ENCODE measurements at places on chromosomes 5 and 9.

DNA sequence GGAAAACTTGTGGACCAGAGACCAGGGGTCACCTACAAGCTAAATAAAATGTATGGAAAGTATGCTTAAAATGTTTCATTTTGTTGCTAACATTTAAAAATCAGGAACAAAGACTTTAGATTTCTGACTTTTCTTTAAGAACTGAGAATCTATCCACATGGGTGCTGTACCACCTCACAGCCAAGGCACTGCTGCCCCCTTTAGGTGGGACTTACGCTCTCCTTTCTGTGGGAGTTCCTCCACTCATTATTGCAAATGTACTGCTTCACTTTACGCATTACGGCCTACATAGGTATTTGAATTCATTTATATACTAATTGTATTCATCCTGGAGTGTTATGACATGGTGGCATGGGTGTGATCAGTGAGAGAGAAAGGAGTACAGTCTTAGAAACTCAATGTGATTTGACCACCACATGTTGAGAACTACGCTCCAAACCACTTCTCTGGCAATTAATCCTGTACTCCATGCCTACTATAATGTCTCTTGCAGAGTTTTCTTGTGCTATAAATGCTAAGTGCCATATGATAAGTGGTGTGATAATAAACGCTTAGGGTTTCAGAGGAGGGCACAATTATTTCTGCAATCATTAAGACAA is 24.7 kb upstream of the CETN3 start:
- peak; percentile 8 for DNase-seq

GRCh38 chr9:69323861-69324260 is 1.2 kb upstream of the ENTREP1 start:
- DNase-seq, result no peak

- DNase-seq, result no peak
Observed at GRCh38 chr5:55998966-55999365, 4.2 kb upstream of the IL6ST start.

DNA sequence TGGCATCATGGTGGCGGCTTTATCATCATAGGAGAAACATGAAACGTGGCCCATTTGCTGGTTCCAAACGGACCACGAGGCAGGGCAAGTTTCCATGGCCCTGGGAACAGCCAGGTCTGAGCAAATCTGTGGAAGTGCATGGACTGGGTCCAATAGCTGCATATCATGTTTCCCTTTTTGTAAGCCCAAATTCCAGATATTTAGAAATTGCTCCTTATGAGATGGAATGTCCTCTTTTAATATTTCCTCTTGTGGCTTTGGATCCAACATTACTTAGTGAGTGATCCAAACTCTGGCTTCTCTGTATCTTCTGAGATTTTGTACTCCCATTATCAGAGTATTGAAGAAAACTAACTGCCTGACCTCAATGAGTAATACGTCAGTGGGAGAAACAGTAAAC is 79.8 kb upstream of the FBXL7 start:
- no peak for DNase-seq

DNA sequence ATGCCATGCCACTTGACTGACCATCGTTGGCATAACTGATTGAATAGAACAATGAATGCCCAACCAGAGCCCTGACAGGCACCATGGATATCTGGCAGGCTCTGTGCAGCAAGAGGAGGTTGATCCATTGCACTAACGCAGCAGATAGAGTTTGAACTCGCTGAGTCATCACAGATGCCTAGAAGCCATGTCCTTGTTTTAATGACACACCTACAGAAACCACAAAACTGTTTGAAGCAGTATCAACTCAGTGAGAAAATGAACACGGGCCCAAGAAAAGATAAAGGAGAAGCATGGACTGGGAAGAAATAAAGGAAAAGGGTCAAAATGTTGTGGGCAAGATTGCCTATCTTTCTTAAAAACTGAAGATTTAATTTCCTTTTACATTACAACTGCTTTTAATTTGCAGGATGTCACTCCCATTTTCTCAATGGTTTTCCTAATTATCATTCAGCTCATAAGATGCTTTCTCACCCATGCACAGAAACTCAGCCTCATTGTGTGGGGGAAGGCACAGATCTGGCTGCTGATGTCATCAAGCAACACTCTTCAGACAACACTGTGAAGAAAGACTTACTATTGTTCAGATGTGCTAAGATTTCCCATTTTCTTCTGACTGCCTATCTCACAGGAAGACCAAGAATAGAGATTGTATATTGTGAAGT is 129.0 kb downstream of the PIK3R1 start:
- DNase-seq, result no peak

- no peak for DNase-seq
Observed at GRCh38 chr5:82817897-82818676, 259.1 kb downstream of the TMEM167A start.

GRCh38 chr9:124254261-124254682 is 3.5 kb upstream of the NEK6 start:
- DNase-seq, result peak; percentile 17

DNA sequence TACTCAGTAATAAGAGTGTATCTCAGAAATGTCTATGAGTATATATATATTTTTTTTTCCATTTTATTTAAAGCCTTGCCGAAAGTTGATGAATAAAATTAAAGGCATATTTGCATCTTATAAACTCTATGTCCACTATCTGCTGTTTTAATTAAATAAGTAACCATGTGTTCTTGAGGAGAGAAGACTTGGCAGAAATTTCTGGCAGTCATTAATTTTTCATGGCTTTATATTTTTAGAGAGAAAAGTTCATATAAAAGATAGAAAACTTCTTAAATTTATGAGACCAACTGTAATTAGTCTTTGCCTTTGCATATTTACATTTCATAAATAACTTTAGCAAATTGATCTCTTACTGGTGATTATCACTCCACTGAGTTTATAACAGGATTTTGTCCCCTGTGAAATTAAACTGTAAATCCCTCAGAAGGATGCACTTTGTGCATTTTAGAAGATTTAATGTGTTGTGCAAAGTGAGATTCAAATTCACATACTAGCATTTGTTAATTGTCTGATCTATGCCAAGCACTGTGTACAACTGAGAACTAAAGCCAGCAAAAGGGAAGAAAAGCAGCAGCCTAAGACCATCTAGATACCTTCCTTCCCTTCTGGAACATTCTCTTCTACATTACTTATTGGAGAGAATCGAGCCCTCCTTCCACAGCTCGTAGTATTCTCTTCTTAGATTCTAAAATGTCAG is 108.7 kb downstream of the SNCAIP start:
- DNase-seq, result no peak

DNA sequence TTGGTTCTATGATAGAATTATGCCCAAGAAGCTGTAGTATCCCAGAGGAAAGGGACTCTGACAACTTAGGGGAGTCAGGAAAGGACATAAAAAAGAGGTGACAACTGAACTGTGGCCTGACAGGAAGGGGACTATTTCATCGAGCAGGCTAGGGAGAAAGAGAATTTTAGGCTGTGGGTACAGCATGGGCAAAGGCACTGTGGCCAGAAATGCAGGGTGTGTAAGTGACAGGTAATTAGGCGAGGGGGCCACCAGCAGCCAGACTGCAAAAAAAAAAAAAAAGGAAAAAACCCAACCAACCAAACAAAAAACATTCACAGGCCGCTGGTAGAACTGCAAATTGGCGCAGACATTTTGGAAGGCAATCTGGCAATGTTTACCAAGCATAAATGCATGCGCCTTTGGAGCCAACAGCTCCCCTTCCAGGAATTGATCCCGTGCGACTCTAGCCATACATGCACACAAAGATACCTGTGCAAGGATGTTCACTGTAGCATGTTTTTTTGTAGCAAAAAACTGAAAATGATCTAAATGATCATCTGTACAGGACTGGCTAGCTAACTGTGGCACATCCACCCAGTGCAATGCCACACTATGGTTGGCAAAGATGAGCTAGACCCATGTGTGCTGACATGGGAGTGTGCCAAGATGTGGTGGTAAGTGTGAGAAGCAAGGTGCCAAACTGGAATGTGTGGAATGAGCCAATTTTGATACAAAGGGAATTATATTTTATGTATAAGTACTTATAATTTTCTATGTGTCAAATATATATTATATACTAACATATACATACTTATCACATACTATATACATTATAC is 1.1 kb downstream of the EIF4E1B start:
- no peak for DNase-seq

DNA sequence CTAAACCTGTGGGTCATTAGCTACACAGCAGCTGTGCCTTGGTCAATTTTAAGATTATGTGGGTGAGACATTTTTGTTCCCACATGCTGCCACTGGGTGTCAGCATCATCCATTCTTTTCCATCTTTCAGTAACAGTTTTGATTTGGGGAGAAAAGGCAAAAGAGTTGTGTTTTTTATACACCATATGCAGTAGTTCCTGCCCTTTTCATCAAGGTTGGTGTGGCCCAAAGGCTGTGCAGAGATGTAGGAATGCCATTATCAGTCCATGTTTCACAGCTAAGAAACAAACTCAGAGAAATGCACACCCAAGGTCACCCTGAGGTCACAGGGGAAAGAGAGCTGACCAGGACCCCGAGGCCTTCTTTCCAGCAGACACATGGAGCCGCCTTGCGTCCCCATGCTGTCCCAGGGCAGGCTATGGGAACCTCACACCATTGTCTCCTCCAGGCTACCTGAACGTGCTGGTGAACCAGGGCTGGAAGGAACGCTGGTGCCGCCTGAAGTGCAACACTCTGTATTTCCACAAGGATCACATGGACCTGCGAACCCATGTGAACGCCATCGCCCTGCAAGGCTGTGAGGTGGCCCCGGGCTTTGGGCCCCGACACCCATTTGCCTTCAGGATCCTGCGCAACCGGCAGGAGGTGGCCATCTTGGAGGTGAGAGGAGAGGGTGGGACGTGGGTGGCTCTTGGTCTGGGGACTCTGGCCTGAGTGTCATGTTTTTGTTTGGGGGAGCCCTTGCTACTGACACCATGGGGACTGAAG is 27.8 kb upstream of the GRPEL2 start:
- no peak for DNase-seq

- DNase-seq, result no peak
Observed at GRCh38 chr9:32490601-32491000, 35.4 kb downstream of the RIGI start.

GRCh38 chr9:75858497-75859092 is 31.9 kb upstream of the PCSK5 start:
- no peak for DNase-seq

GRCh38 chr9:6676254-6676921 is 30.9 kb upstream of the GLDC start:
- no peak for DNase-seq

DNA sequence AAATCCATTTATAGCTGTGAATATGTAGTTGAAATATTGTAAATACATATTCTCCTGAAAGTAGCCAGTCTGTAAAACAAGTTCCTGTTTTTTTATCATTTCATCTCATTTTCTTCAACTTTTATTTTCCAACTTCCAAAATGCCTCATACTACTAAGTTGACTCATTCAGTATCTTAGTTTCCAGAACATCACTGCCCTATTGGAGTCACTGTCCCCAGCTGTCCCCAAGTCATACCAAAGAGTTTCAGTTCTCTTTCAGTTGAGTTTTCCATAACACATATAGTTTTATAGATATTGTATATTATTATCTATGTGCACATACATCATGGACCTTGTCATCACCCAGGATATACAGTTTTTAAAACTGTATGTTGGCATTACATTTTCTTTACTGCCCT is 261.7 kb downstream of the CDH12 start:
- DNase-seq, result no peak

DNA sequence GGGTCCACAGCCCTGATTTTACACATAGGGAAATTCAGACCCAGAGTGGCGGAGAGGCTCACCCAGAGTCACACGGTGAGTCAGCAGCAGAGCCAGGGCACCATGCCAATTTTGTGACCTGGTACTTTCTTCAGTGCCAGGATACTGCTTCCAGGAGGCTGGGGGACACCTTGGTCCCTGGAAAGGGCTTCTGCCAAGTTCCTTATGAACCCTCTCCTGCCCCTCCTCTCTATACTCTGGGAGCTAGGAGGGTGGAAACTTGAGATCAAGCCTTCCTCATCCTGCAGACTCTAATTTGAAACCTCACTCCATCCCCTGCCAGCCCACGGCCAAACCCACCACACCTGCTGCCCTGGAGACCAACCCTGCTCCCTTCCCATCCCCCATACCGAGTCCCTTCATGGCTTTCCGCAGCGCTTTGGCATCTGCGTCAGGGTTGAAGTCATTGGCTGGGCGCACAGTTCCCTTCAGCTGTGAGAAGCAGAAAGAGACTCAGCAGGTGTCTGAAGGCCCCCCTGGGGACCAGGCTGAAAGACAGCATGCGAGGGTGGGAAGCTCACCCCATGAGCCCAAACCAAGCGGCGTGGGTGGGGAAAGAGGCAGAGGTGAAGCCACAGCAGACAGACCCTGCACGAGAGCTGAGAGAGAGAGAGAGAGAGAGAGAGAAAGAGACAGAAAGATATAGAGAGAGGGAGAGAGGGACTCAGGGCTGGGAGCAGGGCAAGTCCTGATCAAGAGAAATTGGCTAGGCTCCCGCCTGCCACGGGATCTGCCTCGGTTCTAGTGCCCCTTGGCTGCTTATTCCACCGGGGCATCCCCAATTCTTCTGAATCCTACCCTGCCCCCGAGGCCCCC is 33.5 kb downstream of the ANXA6 start:
- no peak for DNase-seq

DNA sequence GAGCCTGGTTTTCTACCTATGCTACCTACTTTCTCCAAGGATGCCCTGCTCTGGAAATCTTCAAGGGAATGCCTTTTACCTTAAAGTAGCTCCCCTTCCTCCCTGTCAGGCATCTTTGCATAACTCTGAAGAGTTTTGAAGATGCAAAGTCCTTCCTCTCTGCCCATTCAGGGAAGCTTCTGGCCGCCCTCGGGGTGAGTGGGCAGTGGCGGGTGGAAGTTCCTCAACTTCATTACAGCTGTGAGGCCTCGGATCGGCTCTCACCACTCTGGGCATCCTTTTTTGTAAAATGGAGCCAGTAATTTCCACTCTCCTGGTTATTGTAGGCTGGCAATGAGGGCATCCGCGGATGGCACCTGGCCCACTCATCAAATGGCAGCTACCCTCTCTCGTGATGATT is 31.7 kb upstream of the STXBP1 start:
- DNase-seq, result no peak

GRCh38 chr5:5687113-5687512 is 264.6 kb downstream of the ICE1 start:
- DNase-seq, result no peak

GRCh38 chr9:70091572-70091971 is 47.9 kb downstream of the MAMDC2 start:
- DNase-seq, result no peak

DNA sequence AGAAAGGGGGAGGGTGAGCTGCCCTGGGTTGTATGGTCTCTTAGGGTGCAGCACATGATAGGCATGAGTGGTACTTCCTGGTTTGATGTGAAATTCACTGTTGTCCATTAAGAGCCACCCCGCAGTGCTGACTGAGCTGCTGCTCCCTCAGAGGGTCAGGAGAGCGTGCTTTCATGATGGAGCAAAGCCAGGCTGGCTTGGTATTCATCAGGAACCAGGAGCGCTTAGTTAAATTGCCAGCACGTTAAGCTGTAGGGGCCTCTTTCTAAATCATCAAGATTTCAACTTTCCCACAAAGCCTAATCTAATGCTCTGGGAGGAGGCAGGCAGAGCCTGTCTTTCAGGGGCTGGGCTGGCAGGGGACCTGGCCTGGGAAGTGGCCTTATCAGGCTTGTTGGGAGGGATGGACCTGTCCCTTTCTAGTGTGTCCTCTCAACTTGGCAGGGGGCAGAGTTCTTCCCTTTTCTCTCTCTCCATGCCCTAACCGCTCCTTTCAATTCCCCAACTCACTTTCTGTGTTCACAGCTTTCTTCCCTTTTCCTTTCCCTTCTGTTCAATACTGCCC is 7.9 kb downstream of the CYSTM1 start:
- no peak for DNase-seq
